ENCODE measurements at places on chromosomes 3 and 15.

DNA sequence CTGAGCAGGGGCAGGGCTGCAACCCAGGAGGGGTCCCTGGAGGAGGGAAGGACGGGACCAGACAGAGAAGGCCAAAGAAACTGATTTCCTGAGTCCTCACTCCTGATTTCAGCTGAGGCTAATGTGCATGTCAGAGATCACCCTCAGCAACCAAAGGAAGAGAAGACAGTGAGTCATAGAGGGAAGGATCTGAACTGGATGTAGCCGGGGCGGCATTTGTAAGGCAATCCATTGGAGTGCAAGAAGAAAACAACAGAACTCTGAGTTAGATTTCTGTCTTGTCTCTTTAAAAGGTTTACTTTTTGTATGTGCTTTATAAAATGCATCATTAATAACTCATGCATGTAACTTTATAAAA lies 105.3 kb upstream of the AGBL1 start:
- DNase-seq = no peak

GRCh38 chr15:28002136-28002861 lies 96.8 kb downstream of the OCA2 start:
- no peak for DNase-seq

- DNase-seq = no peak
These were observed 430.7 kb upstream of the CFAP20DC start for GRCh38 chr3:59480486-59480995.

DNA sequence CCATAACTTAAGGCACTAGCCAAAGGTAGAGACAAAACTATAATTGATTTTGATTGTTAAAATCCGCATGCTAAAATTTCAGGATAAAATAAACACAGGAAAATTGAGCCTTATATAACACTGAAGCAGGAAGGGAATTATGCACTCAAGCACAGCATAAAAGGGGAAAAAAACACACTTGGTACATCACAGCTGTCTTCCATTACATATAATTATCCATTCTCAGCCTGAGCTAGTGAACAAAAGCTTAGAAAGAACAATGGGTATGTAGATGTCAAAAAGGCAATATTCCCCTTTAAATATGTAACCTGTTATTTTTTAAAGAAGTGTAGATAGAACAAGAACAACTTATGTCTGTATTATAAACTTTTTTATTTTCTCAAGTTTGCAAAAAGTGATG lies 899.2 kb downstream of the ROBO1 start:
- DNase-seq = no peak

- no peak for DNase-seq
These were observed 9.2 kb upstream of the SEMA4B start for GRCh38 chr15:90191794-90192509.

DNA sequence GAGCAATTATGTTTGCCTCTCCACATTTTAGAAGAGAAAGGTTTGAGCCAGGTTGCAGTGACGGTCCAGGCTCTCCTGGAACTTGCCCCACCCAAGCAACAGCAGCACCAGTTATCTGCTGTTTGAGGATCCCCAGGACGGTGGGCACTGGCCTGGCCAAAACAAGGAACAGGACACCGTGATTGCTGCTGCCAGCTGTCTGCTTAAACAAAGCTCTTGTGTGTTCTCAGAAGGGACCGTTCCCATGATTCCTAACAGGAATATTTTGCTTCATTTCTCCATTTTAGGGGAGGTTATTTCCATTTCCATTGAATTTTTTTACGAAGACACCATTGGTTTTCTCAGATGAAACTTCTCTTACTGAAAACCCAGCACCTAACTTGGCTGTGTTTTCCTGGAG lies 66.4 kb upstream of the RPL35A start:
- no peak for DNase-seq

GRCh38 chr3:156899951-156900350 lies 73.8 kb downstream of the LEKR1 start:
- DNase-seq = no peak
